ENCODE measurements at places on chromosomes 5 and 9.

- DNase-seq: no peak
Observed at GRCh38 chr5:9818340-9818845, 188.2 kb upstream of the TAS2R1 start.

- DNase-seq: no peak
Observed at GRCh38 chr5:40675396-40676133, 4.2 kb upstream of the PTGER4 start.

DNA sequence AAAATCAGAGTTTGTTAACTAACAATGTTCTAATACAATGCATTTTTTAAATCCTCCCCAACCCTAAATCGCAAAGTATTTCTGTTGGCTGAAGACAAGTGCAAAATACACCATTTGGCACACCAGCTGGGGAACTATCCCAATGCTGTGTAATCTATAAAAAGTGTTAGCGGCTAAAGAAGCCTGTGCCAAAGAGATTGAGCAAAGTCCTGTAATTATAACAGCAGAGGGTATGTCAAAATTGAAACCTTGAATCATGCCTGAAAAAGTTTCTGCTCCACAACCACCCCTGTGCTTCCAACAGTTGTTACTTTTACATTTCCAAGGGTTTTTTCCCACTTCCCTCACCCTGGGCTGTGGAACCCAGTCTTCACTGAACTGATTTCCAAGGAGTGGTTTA, 83.1 kb upstream of the PLPP6 start:
- DNase-seq: no peak

GRCh38 chr5:170451747-170452365, 52.0 kb upstream of the KCNIP1 start:
- no peak for DNase-seq

DNA sequence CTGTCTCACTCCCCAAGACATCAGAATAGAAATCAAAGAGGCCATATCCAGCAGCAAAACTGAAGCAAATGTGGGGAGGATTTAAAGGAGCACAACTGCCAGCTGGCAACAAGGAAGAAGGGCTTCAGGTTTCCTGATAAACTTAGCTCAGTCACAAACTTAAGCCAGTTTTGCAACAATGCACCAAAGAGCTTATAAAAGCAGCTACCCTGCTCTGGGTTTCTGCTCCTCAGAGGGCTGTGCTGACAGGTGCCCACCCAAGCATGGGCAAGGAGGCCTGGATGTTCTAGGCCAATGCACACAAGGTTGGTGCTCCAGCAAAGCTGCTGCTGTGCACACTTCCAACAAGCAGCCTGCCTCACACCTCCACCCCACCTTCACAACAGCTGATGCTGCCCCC, 132.9 kb downstream of the SIL1 start:
- DNase-seq: no peak

- DNase-seq: no peak
Observed at GRCh38 chr9:109989296-109989695, 209.3 kb downstream of the PALM2AKAP2 start.

GRCh38 chr9:20030221-20030620, 241.4 kb upstream of the SLC24A2 start:
- no peak for DNase-seq

DNA sequence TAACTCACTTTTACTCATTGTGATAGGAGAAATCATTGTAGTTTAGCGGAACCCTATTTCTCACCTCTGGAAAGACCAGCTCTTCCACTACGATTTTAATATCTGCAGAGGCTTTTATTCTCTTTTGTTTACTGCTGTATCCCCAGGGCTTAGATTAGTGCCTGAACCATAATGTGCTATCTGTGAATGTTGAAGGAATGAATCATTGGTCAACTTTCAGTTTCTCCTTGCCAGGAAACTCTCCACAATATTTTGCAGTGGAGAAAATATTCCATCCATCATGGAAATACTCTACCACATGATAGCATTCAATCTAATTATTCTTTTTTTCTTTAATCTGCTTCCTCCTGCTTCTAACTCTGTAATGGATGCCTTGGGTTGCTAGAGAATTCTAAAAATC, 263.5 kb upstream of the PTPRD start:
- no peak for DNase-seq

DNA sequence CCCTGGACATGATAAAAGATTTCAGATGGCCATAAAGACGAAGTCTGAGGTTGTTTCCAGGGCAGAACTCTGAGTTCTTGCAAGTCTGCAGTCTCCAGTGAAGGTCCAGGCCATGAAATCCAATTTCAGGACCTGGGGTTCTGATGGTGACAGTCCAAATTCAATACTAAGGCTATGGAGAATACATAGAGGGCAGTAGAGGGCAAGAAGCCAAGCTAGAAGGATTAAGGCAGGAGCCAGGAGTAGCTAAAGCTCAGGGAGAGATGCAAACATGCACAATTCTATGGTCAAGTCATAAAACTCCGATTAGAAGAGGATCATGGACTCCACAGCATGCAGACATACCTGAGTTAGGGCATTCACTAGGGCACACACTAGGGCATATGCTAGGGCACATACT, 11.4 kb downstream of the SLIT3 start:
- no peak for DNase-seq

- DNase-seq: no peak
Observed at GRCh38 chr9:114539701-114540380, 34.6 kb upstream of the WHRN start.

GRCh38 chr5:59357381-59357977, 536.0 kb downstream of the PDE4D start:
- no peak for DNase-seq

- peak; percentile 72 for DNase-seq
Observed at GRCh38 chr9:75087824-75088645, at the start of the genes NMRK1 and OSTF1. NMRK1 (minus strand) TSS chr9:75088155; CDS start chr9:75083115, 5,040 bp downstream. OSTF1 (plus strand) TSS chr9:75088514; CDS start chr9:75088693, 179 bp downstream.

GRCh38 chr5:69013481-69013880, 80.3 kb upstream of the SLC30A5 start:
- DNase-seq: no peak

DNA sequence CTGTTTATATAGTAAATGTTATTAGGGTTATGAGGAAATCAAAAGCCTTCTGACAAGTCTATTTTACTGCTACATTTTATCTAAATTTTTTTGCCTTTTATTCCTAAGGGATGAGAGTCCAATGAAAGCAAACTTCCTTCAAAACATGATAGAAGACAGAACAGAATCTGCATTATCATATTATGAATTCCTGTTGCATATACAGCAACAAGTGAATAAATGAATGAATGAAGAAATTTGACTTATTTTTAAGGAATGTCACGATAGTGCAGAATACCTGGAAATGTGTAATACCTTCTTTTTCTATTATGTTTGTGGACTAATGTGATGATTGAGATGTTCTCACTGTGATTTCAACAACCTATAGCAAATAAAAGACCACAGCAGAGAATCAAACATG, 13.5 kb upstream of the CAMLG start:
- no peak for DNase-seq

- DNase-seq: no peak
Observed at GRCh38 chr5:25448190-25448621, 803.4 kb upstream of the CDH10 start.

GRCh38 chr9:131264231-131264630, 12.1 kb downstream of the FAM78A start:
- no peak for DNase-seq

DNA sequence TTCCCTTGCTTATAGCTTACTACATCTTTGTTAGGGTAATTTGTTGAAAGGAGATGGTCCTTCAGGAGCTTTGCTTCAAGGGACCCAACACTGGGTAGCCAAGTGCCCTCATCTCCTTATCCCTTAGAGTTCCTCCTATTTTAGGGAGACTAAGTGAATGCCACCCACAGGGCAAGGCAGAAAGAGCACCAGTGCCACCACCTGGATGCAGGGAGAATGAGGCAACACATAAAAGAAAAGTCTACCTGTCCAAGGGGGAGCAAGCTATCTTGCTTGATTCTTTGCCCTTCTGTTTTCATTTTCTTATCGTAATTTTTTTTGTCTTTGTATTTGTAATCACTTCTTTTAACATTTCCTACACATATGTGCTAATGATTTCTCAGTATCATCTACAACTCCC, 205.5 kb downstream of the NPR3 start:
- no peak for DNase-seq

- DNase-seq: no peak
Observed at GRCh38 chr5:123928401-123928800, 416.4 kb downstream of the CSNK1G3 start.

DNA sequence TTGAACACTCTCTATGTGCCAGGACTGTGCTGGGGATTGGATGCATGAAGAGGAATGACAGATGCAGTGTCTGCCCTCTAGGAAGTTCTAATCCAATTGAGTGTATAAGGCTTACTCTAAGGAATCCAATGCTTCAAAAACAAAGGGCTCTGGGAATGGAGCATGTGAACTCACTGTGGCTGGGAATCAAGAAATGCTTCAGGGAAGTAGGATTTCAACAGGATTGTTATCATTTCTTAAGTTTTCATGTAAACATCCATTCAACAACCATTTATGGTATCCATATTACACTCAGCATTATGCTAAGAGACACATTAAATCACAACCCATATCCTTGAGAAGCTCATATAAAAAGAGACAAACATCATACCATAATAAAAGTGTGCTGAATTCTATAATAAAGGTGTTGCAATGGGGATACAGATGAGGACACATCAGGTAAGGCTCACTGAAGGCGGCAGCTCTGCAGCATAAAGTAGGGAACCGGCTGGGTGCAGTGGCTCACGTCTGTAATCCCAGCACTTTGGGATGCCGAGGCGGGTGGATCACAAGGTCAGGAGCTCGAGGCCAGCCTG, 11.3 kb downstream of the SIL1 start:
- no peak for DNase-seq

DNA sequence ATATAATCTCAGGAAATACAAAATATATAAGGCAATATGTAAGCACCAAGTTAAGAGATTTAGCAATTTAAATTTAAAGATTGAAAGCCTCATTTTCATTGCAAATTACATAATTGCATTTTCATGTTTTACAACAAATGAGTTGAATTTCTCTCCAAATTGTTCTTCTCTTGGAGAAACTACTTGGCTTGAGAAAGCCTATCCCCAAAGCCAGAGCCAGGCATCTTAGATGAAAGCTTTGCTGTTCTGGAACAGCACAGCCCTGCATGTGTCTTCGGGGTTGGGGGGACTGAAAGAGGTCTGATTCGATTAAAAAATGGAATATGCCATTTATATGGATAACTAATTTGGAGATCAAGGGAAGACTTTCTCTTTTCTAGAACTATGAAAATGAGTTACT, 212.0 kb downstream of the PARP8 start:
- DNase-seq: no peak

DNA sequence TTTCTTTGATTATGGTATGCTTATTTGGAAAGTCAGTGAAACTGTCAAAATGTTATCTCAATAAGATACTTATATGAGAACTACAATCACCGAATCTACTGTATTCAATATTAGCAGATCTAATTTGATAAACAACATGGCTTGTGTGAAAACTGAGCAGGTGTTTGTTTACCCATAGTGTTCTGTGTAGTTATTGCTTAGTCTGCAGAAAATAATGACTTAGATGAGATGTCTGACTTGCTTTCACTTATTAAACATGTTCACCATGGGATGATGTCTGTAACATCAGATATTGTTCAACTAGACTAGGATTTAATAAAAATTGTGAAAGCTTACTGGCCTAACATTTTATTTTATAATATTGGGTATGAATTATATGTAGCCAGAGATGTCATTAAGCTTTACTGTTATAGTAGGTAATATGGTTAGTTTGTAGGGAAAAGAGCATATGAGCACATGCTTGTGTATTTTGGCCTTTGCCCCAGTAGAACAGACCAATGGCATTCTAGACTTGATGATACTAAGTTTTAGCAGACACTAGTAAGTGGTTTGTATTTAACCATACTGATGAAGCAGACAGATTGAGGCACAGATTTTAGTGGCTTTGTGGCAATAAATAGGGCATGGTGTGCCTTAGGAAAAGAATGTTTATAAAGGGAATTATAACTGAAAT, 16.4 kb downstream of the SUB1 start:
- no peak for DNase-seq

GRCh38 chr9:89879276-89879675, 274.5 kb downstream of the GADD45G start:
- no peak for DNase-seq

- DNase-seq: no peak
Observed at GRCh38 chr5:72503888-72504491, 3.2 kb downstream of the ZNF366 start.

DNA sequence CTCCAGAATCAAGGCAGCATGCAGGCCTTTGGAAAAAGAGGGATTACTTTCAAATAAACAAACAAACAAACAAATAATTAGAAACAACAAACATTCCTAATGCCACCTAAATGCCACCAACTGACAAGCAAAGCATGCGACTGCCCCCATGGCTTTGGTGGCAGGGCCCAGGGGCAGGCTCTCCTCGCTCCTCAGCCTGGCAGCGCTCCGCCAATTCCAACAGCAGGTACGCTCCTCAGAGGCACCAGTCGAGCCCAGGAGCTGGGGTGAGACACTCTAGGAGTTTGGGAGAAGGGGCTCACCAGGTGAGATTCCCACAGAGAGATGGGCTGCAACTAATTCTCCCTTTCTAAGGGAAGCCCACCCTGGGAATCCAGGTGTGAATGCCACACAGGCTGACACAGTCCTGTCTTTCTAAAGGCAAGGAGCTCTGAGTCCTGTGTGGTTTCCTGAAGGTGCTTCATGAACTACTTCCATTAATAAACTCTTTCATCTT, 27.8 kb downstream of the CSF2 start:
- no peak for DNase-seq

DNA sequence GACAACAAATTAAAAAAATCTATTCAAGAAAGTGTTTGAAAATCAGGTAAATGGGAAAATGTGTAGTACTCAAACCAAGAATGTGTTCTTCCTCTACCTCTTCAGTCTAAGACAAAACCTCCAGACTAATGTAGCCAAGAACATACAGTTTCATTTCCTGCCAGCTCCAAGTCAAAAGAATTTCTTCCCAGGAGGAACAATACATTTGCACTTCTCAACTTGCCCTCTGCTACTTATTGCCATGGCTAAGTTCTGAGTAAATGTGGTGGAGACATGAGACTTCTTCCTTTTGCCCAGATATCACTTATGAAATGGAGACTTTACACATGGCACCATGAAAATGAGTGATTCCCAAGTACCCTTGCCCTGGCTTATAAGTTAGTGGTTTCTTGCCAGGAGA, 2112.2 kb upstream of the C9orf72 start:
- no peak for DNase-seq

GRCh38 chr9:89536145-89536574, 38.2 kb upstream of the SEMA4D start:
- DNase-seq: no peak

DNA sequence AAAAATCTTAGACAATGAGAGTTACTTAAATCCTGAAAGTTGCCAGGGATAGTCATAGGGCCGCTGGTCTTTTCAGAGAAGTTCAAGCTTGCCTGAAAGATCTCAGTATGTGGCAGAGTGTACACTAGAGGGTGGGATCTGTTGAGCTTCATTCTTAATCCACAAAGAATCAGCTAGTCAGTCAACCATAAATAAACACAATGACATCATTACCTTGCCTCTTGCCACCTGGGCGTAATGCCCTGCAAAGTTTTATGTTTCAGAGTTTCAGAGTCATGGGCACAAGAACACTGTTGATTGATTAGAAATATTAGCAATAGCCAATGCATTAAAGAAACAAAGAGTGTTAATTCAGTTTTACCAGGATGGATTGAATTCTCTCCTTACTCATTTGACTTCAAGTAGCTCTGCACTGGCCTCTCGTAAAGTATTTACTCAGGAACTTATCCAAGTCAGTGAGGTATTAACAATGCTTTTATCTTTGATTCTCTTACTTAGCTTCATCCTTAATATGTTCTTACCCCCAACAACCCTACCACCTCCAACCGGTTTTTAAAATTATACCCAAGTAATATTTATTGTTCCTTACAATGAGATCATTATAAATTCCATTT, 14.3 kb upstream of the ANXA1 start:
- DNase-seq: no peak

GRCh38 chr9:120765910-120766425, 27.2 kb downstream of the FBXW2 start:
- no peak for DNase-seq

GRCh38 chr9:19513671-19514275, 105.0 kb downstream of the ACER2 start:
- DNase-seq: no peak
